ENCODE measurements at places on chromosomes 2 and 18.

DNA sequence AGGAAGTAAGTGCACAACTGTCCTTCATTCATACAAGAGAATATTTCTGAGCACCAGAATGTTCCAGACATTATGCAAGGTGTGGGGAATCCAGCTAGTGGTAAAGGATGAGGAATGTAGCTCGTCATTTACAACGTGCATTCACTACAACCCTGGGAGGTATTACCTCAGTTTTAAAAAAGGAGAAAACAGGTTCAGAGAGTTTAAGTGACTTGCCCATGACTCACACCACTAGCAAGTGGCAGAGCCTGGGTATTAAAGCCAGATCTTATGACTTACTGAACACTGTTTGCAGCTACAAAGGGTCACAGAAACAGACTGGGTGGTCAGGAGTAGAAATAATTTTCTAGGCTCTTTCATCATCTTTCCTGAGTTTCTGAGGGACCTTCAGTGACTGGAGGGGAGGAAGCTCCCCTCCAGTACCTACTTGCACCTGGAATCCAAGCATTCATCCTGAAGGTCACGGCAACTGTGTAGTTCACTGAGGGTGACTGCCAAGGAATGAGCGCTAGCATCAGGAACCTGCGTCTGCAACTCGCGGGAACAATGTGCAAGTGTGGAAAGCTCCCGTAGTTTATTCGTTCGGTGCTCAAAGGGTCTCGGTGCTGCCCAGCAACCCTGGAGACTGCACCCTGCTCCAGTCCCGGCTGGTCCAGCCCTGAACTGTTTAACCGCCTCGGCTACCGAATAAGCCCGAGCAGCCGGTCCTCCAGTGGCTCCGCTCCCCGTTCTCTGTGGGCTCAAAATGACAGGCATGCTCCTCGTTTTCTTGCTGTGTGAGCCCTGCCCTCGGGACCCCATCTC, 647 bp downstream of the CCDC121 start:
- peak; percentile 37 for DNase-seq

GRCh38 chr2:144333143-144333555, 186.8 kb downstream of the ZEB2 start:
- DNase-seq = no peak

DNA sequence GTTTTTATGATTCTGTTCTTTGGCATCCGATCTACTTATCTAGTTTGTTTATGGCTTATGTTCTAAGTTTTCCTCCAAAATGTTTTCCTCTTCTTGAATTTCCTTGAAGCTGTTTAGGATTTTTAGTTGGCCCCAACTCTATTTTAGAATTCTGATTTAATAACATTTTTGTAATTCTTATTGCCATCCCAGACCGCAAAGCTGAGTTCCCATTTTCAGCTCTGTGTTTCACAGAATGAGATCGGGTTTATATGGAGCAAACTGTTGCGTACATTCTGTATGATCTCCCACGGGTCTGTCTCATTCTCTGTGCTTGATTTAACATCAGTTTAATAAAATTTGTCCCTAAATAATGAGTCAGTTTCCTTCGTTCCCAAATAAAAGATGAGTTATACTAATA, 59.3 kb downstream of the DPP4 start:
- DNase-seq = no peak

DNA sequence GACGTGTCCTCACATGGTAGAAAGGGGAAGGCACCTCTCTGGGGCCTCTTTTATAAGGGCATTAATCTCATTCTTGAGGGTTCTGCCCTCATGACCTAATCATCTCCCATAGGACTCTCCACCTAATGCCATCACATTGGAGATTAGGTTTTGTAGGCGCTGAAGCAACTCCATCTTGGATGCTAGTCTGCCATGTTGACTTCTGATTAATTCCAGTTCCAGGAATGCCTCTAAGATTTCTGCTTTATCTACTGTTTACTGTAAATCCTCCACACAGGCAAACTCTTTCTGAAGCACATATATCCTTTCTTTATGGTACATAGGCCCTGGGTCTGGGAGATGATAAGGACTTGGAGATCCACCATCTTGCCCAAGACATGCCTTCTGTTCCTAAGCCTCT, 49.3 kb upstream of the YWHAQ start:
- DNase-seq = no peak

- no peak for DNase-seq
Observed at GRCh38 chr2:189608795-189609422, 28.3 kb upstream of the SLC40A1 start.

DNA sequence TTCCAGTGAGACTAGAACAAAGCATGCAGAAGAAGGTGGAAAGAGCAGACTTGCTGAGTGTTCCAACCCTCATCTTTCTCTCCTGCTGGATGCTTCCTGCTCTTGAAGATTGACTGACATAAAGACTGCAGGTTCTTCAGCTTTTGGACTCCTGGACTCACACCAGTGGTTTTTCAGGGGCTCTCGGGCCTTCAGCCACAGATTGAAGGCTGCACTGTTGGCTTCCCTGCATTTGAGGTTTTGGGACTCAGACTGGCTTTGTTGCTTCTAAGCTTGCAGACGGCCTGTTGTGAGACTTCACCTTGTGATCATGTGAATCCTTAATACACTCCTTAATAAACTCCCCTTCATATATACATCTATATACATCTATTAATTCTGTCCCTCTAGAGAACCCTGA, 20.4 kb downstream of the VRK2 start:
- no peak for DNase-seq

DNA sequence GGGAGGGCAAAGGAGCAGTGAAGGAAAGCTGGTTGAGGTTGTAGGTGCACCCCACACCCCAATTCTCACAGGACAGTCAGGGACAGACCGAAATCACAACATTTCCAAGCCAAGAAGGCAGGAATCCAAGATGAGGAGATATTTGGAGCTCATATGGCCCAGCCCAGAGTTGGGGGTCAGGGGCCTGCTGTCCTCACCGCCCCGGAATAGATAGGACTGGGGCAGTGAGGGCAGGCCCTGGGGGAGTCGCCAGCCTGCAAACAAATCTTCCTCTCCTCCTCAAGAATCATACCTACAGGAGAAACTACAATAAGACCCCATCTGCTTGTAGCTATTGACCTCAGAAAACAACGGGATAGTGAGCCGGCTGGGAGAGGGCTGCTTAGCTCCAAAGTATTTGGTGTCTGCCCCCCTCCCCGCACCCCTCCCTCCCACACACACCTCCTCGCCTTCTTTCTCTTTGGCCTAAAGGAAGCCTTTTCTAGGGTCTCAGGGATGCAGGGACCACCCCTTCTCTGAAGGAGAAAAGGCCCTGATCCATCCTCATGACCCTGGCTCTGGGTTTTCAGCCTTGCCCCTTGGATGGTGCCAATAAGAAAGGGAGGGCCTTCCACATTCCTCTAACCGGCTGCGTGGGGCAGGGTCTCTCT, 3.8 kb downstream of the EN1 start:
- DNase-seq = no peak

DNA sequence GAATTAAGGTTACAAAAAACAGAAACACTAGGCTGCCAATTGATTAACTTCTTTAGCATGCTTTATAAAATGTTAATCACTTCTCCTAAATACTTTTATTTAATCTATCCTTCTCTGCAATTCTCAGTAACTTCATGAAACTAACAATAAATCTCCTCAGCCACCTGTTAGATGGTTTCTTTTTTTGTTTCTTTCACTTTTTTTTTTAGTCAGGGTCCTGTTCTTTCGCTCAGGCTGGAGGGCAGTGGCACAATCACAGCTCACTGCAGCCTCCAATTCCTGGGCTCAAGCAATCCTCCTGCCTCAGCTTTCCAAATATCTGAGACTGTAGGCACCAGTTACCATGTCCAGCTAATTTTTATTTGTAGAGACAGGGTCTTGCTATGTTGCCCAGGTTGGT, 213.4 kb upstream of the STK17B start:
- no peak for DNase-seq

DNA sequence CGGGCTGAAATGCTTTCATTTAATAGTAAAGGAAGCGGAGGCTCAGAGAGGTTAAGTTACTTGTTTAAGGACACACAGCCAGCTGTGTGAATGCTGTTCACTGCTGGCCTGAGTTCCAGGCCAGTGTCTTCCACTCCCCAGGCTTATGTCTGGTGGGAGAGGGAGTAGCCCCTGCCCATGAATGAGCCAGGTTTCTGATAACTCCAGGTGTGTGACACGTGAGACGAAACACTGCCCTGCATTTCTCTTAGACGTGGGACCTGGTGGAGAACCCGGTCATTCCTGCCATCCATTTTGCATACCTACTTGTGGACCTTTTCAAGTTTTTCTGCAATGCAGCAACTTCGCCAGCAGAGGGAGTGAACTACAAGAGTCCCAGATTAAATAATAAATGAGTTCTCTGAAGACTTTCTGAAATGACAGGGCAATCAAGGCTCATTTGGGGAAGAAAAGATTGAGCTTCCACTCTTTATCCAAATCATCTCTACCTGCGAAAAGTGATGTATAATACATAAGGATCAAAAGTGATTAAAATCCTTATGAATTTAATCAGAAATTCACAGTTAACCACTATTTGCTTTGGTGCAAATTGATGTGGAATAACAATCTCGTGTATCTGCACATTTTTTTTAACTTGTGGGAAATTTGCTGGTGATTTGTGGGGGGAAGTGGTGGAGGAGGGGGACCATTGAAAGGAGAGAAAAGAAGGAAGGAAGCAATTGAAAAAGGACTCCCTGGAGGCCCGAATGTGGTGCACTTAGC, 79.4 kb upstream of the ASB18 start:
- peak; percentile 22 for DNase-seq

DNA sequence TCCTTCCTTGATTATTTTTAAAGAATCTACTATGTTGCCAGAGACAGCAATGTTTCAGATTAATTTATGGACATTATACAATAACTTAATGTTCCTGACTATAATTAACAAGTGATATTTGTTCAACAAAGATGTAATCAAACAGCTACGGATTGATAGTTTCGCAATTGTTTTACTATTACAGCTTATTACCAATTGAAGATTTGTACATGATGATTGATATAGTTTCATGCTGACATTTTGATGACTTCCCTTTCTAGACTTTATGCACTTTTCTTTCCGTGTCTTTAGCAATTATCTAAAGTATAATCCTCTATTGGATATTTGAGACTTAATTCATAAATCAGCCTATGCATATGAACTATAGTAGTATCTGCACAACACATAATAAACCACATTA, 6.5 kb downstream of the SP5 start:
- DNase-seq = no peak

GRCh38 chr2:205988274-205988673, 97.7 kb downstream of the INO80D start:
- no peak for DNase-seq

GRCh38 chr18:44195394-44196140, 485.1 kb upstream of the SETBP1 start:
- DNase-seq = no peak

- no peak for DNase-seq
Observed at GRCh38 chr2:237665713-237666143, 38.3 kb downstream of the LRRFIP1 start.

DNA sequence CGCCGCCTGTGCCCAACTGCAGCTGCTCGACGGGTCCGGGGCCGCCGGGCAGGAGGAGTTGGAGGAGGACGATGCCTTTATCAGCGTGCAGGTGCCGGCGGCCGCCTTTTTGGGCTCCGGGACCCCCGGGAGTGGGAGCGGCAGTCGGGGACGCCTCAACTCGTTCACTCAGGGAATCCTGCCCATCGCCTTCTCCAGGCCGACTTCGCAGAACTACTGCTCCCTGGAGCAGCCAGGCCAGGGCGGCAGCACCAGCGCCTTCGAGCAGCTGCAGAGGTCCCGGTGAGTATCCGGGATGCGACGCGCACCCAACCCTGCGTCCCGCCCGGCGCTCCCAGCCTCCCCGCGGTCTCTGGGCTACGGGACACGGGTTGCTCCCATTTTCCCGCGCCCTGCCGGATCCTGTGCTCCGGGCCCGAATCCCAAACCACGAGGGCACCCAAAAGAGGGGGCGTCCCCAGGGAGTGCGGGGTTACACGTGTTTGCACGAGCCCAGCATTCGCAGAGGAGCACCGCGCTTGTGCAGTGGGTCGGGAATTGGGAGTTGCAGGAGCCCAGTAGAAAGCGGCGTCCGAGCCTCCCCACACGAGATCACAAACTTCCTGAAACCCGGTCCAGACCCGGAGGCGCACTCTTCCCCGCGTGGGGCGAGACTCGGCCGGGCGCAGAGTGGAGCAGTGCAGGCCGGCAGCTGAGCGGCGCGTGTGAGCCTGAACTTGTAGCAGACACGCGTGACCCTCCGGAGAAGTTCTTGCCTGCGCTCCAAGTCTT, 1.2 kb downstream of the CABLES1 start:
- DNase-seq = no peak

DNA sequence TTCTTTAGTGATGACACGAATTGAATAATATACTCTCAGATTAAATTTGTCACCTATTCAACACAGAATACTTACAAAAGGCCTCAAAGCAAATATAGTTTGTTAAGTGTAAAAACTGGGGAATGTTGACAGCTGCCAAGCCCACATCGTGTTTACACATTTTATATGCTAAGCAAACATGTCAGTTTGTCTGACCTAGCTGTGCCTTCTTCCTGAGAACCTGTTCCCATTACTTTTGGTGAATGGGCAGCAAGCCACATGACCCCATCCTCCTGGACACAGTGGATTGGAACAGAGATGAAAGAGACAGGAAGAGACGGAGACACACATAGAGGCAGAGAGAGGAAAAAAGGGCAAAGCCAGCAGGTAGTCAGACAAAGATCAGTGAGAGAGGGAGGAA, 22.9 kb upstream of the CUL3 start:
- DNase-seq = no peak

- no peak for DNase-seq
Observed at GRCh38 chr2:11100976-11101375, 54.3 kb upstream of the SLC66A3 start.

GRCh38 chr2:122366969-122367645, 611.7 kb downstream of the TSN start:
- no peak for DNase-seq

DNA sequence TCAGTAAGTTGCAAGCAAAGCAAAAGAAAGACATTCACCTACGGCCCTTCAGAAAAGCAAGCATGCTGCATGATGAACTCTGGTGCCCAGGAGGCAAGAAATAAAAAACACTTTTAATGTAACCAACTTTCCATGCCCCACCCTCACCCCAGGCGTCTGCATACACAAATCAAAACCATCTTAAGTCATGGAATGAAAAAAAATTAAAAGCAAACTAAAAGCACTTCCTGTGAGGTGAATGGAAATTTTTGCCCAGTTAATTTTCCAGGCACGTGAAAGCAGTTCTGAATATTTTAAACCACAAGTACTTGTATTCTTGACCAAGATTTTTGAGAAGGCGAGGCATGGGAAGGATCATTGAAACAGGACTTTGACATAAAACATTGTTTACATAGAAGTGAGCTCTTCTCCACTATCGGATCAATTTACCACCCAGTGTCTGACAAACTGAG, 2.5 kb upstream of the ICOS start:
- DNase-seq = no peak

GRCh38 chr2:234422981-234423431, 73.9 kb downstream of the ARL4C start:
- DNase-seq = no peak

DNA sequence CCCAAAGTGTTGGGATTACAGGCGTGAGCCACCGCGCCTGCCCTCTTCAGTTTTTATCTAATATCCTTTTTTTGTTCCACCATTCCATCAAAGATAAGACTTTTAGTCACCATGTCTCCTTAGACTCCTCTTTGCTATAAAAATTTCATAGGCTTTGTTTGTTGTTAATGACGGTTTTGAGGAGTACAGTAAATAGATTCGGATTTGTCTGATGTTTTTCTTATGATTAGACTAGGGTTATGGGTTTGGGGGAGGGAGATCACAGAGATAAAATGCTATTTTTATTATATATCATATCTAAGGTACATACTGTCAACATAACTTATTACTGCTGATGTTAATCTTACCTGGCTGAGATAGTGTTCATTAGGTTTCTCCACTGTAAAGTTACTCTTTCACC, 6.2 kb downstream of the IL36B start:
- DNase-seq = no peak

- DNase-seq = no peak
Observed at GRCh38 chr2:238430781-238431180, 4.1 kb downstream of the ASB1 start.
